Upper lobe of right lung (tissue), 1 donor: ENCODE measurements at places on chromosomes 5 and 9. TPM values are rescaled to one million over a fixed set of nuclear protein-coding genes. Genes with fewer than 3 reads are reported as not detected.

GRCh38 chr5:56322592-56322991, 89.5 kb upstream of the ANKRD55 start:
- no peak for DNase-seq

DNA sequence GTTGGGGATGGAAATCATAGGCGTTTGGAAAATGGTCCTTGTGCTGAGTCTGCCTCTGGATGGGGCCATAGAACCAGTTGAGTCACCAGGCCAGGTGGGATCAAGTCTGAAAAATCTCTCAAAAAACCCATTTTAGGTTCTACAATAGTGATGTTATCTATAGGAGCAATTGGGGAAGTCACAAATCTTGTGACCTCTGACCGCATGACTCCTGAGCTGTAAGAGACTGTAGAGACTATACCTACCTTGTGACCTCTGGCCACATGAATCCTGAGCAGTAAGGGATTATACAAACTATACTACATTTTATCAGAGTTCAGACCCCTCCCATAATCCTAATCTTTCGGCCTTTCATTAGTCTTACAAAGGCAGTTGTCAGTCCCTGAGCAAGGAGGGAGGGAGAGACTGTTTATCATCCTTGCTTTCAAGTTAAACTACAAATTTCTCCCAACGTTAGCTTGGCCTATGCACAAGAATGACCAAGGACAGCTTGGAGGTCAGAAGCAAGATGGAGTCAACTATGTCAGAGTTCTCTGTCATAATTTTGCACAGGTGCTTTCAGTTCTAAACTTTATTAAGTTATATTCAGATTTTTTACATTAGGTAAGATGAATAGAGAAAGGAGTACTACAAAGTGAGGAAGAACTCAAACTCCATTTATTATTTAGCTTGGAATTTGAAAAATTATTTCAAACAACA, 11.5 kb upstream of the JMY start:
- no peak for DNase-seq

The TOR4A gene
- 27.4 TPM for total RNA-seq

DNA sequence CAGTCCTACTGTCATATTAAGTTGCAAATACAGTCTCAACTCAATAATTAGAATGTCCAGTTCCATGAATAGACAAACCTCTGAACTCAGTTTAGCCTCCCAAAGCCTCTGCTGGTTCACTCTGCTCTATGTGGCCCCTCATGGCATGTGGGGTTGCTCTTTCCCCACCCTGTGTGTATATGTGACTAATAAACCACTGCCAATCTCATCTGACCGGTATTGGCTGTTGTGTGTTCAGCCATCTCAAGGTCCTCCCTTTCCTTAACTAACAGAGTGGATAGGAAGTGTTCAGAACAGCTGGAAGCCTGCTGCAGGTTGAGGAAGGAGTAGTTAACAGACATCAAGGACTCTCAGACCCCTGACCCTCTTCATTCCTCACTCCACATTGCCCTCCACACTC, 55.3 kb downstream of the IL33 start:
- DNase-seq: no peak

The PPP2R2B gene
- total RNA-seq: 1.2 TPM

DNA sequence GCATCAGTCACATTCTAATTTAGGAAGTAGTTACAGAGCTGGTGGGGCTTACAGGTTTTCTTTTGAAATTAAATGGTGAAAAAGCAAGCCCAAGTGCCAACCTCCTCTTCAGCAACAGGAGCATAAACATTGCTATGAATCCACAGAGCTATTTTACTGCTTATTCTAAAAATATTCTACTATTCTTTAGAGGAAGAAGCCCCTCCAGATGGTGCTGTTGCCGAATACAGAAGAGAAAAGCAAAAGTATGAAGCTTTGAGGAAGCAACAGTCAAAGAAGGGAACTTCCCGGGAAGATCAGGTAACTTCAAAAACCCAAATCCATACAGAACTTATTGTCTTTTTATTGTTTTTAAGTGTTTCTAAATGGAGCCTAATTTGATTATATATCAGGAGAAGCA, 202.8 kb downstream of the CWC27 start:
- no peak for DNase-seq
